T-helper 22 cell (primary cell): ENCODE measurements at places on chromosomes 16 and 17.

- DNase-seq, result no peak
Measured at GRCh38 chr17:82743344-82744219, 8.2 kb downstream of the FN3K start.

DNA sequence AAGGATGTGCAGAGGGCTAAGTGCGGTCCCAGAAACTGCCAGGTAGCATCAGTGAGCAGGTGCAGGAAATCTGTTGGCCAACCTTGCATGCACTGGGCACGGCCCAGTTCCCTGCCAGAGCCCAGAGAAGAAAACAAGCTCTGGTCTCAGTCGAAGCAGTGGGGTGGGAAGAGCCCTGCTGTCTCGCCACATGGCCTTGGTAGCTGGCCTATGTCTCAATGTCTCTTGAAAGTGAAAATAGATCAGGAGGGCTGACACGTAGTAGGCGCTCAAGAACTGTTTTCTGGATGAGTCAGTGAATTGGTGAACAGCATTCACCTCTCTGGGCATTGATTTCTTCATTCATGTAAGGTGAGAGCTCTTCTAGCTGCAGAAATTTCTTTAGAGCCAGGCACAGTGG lies 90.4 kb downstream of the MARF1 start:
- DNase-seq, result no peak

DNA sequence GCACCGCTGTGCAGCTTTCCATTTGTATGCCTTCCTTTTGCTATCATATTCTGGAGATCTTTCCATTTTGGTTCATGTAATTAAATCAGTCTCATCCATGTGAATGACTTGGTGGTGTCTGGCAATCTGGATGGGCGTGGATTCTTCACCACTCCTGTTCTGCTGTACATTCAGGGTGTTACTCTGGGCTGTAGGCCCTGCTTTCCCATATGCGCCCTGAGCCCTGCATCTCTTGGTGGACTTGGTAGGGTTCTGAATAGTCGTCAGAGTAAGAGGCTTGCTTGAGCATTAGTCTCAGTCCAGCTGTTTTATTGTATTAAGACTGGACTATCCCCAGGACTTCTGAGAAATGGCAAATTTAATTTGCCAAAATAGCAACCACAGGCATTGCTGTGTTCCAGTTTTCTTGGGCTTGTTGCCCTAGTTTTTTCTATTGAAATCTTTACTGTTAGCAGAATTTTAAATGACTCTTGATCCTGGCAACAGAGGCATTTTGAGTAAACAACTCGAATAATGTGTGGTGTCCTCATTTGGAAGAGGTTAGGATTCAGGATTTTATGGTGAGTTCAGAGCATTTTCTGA lies 14.9 kb downstream of the BANP start:
- DNase-seq, result no peak

GRCh38 chr16:10312784-10313724 lies 72.8 kb upstream of the ATF7IP2 start:
- DNase-seq, result no peak

DNA sequence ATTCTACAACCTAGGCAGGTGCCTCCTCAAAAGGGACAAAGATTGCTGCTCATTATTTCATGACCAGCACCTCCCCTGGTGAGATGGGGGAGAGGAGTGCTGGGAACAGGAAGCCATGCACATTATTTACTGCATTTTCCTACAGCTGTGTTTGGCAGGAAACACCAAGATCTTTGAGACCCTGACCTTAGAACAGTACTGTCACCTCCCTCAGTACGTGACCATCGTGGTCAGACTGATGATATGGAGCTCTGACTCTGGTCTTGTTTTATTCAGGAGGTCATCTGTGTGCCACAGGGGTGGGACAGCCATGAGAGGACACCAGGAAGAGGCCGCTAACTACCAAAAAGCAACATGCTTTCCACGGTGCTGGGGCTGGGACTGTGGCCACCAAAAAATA lies 37.4 kb downstream of the USP22 start:
- DNase-seq, result no peak
